Muscle of leg (tissue), 16 donors: ENCODE measurements at places on chromosomes 2 and 18. TPM values are rescaled to one million over a fixed set of nuclear protein-coding genes. Genes with fewer than 3 reads are reported as not detected.

DNA sequence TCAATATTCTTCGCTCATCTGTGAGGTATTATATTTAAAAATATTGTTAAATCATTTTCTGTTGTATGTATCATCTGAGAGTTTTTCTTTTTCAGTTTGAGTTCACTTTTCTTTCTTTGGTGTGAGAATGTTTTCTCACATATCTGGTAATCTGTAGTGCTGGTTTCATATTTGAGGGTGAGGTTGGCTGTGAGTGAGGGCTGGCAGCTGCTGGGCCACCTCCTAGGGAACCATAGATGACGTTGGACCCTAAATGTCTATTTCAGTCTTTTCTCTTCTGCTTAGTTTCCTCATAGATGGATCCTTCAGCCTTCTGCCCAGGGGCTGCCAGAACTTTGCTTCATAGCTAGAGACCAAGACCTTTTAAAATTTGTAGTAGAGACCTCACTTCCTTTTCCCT lies 33.5 kb downstream of the MGAT5 start:
- no peak for DNase-seq

GRCh38 chr18:73733806-73734314 lies 413.8 kb downstream of the FBXO15 start:
- no peak for DNase-seq

DNA sequence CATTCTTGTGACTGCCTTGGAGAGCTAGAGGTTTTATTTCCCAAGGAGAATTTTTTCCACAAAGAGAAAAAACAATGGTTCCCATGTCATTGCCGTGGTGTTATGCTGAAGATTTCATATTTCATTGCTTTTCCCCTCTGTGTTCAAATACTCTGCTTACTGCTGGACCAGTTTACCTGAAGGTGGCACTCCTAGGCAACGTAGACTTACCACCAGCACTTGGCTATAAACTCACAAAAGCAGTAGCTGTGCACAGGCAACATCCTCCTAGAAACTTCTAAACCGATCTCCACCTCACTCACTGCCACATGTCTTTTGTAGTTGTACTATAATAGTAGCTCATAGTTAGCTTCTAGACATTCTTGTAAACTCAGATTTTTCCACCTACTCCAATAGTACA lies 1319.7 kb upstream of the CRIM1 start:
- no peak for DNase-seq

- peak; percentile 57 for DNase-seq
Measured at GRCh38 chr2:169734169-169734847, 676 bp downstream of the KLHL23 start.

DNA sequence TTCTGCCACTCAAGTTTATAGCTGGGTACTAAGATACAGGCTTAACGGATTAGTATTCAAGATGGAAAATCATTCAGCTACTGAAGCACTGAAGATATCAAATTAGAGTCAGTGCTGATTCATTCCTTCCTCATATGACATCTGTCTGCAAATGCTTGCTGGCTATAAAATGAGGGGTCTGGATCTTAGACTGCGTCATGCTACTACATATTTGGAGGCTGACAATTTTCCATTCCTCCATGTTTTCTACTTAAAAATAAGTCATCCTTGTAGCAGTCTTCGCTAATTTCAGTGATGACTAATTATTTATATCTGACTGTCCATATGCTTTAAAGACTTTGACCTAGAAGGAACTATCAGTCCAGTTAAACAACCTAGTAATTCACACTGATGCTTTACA lies 233.4 kb downstream of the RIT2 start:
- no peak for DNase-seq

- DNase-seq, result no peak
Measured at GRCh38 chr2:101399021-101399799, 11.9 kb upstream of the CREG2 start.

DNA sequence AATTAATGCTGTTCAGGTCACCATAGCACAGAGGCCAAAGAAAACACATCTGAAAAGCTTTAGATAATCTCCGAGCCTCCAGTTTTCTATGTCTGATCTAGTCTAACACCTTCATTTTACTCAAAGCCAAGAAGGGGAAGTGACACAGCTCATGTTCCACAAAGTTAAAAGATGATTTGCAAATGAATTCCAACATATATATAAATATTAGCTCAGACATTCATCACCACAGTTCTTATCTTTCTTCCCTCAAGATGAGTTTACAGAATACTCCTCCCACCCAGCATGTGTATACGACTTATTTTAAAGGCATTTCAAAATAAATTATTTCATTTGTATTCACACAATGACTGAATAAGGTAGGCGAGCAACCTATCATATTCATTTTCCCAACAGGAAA lies 82.4 kb downstream of the AAK1 start:
- DNase-seq, result no peak

GRCh38 chr2:27703638-27704341 lies 40.1 kb downstream of the SLC4A1AP start:
- DNase-seq, result peak; percentile 89

DNA sequence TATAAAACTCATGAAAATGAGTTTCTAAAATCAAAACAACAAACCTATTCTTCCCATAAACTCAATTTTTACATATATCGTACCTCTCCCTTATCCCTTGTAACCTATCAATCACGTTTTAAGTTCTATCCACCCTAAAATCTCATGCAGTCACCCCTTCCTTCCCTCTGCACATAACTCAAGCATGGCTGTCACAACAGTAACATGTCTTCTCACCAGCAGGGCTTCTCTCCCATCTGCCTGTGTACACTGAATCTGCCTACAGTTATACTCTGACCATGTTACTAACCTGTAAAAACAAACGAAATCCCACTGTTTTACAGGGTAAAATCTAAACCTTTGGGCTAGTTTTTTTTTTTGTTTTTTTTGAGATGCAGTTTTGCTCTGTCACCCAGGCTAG lies 68.2 kb downstream of the MAP4K3 start:
- DNase-seq, result no peak

DNA sequence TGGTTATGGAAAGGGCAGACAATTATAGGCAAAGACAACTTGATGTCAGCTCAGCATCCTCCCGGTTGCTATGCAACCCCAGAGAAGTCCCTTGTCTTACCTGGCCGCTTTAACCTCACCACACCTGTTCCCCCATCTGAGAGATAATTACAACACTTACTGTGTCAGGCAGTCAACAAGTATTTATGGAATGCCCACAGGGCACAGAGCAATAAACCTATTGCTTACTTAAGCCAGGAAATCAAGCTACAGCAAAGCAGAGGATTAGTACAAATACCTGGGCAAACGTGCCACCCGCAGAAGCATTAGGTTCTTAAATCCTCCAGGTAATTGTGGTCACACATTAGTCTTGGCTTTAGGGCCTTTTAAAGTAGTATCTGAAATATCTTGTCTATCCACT lies 320.4 kb upstream of the REV1 start:
- no peak for DNase-seq

GRCh38 chr2:170224692-170225294 lies 46.8 kb downstream of the MYO3B start:
- DNase-seq, result peak; percentile 74

- no peak for DNase-seq
Measured at GRCh38 chr2:51697095-51697494, 665.2 kb upstream of the NRXN1 start.

GRCh38 chr2:11128243-11128951 lies 26.9 kb upstream of the SLC66A3 start:
- peak; percentile 52 for DNase-seq

- no peak for DNase-seq
Measured at GRCh38 chr2:186950694-186951093, 101.7 kb upstream of the ZSWIM2 start.

DNA sequence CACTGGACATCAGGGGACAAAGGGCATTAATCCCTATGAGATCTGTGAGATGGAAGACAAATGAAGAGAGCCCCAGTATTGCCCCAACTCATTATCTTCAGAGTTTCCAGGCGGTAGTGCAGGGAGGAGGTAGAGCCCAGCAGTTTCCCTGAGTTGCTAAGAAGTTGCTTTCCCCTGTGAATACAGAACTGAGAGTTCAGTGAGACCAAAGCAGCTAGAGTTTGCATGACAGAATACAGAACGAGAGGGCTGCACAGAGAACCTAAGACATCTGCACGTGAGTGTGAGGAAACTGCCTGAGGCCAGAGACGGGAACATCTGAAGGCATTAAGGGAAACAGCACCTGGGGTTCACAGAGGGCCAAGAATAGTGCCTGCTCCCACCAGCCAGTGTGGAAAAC lies 18.1 kb upstream of the PGAP1 start:
- peak; percentile 33 for DNase-seq

- DNase-seq, result no peak
Measured at GRCh38 chr2:172204309-172204708, 101.6 kb upstream of the DLX2 start.

GRCh38 chr2:3571284-3571683 lies 3.8 kb upstream of the RPS7 start:
- no peak for DNase-seq

DNA sequence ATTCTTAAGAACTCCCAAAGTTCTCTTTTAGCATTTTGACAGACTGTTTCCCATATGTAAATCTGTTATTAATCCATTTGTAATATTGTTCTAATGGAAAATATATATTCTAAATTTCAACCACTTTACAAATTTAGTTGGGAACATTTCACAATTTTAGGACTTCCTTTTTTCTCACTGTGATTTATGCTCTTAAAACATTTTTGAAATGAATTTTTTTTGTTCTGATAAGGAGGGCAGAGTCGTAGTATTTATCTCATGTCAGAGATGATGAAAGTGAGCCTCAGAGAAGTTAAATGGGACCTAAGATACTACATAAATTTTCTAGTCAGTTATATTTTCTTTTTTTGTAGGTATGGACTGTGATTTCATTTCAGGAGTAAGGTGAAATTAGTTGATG lies 26.6 kb downstream of the RASGRP3 start:
- no peak for DNase-seq

DNA sequence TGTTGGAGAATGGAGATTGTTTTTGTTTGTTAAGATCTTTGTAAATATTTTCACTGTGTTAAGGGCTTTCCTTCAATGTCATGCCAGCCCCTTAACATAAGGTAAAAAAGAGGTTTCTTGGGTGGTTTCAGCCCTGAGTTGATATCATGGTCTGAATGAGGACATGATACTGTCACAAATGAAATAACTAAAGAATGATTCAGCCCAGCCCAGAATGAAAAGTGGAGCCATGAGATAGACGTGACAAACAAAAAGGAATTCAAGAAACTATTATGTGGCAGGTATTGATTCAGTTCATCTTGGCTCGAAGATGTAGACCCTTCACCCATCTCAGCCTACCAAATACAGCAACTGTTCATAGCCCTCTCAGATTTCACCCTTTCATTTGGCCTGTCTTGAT lies 88.6 kb upstream of the TTN start:
- DNase-seq, result no peak

DNA sequence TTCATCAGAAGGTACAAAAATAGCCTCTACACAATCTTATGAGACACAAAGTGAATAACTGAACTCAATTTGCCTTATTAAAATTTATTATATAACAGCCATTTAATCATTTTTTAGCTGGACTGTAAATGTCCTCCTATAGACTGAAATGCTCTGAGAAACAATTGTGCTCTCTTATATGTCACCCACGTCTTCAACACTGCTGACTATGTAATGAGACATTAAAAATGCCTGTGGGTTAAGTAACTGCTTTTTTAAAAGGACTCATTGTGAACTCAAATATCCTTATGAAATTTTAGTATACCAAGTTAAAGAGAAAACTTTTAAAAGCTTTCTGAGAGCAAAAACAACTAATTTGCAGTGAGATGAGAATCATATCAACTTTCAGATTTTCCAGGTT lies 10.4 kb upstream of the GALNT1 start:
- no peak for DNase-seq

- DNase-seq, result peak; percentile 6
Measured at GRCh38 chr18:78207942-78208341, 771.7 kb upstream of the SALL3 start.

- DNase-seq, result no peak
Measured at GRCh38 chr18:6486764-6487426, 72.2 kb upstream of the L3MBTL4 start.

DNA sequence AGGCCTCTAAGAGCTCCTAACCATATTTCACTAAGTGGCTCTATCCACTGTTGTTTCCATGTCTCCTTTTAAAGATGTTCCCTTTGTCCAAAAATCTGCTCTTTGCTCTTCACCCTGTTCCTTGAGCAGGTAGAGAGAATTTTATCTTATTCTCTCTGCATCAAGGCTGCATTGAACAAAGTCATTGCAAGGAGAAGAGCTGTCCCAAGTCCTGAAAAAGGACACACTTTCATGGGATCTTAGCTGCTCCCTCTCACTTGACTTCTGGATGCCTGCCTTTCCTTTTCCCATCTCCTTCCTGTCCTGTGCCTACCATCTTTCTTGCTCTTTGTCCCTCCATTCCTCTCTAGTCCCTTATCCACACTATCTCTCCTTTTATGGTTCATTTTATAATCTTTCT lies 235.2 kb upstream of the THSD7B start:
- no peak for DNase-seq

Gene BMP10
- not detected for polyA plus RNA-seq

Gene WNT10A
- not detected for polyA plus RNA-seq

Gene CCDC148
- polyA plus RNA-seq, result 0.24 TPM

Gene EML4
- polyA plus RNA-seq, result 26.7 TPM

Gene SERPINB3
- not detected for polyA plus RNA-seq

Gene ELOA2
- 0.07 TPM for polyA plus RNA-seq

Gene LRRTM1
- 0.64 TPM for polyA plus RNA-seq

Gene UPP2
- polyA plus RNA-seq, result not detected

Gene FAM168B
- polyA plus RNA-seq, result 74.7 TPM
